Body of pancreas (tissue), 4 donors: ENCODE measurements at places on chromosomes 3 and 15. TPM values are rescaled to one million over a fixed set of nuclear protein-coding genes. Genes with fewer than 3 reads are reported as not detected.

Gene FILIP1L
- 27.8 TPM for total RNA-seq

Gene KBTBD12
- 2.0 TPM for total RNA-seq

GRCh38 chr3:120561251-120562045, 34.7 kb upstream of the NDUFB4 start:
- peaks cover 29% of the 10 kb centered on the region for H3K4me1 ChIP-seq
- no peak overlapping the region for H3K4me3 ChIP-seq
- no peak overlapping the region for H3K27ac ChIP-seq
- H3K36me3 ChIP-seq: no peaks in the 10 kb centered on the region
- H3K27me3 ChIP-seq: no peaks in the 10 kb centered on the region
- DNase-seq: peak; percentile 76

DNA sequence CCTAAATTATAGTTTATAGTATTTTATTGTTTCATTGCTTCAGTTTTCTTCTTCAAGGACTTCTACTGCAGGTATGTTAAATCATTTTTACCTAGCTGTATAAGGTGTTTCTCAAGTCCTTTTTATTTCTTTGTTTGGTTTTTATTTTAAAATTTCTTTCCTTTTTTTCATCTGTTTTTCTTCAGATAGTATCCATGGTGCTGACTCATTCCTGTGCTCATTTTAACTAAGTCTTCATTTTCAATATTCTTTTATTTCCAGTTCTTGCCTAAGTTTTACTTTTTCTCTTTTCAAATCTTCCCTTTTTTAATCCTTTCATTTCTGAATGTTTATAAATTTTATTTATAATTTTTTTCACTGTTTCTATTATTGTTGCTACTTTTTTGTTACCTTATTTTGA, 42.3 kb upstream of the STIMATE start:
- H3K4me1 ChIP-seq: no peaks in the 10 kb centered on the region
- DNase-seq: no peak
- H3K36me3 ChIP-seq: peaks cover 1% of the 10 kb centered on the region
- H3K27ac ChIP-seq: no peak overlapping the region

DNA sequence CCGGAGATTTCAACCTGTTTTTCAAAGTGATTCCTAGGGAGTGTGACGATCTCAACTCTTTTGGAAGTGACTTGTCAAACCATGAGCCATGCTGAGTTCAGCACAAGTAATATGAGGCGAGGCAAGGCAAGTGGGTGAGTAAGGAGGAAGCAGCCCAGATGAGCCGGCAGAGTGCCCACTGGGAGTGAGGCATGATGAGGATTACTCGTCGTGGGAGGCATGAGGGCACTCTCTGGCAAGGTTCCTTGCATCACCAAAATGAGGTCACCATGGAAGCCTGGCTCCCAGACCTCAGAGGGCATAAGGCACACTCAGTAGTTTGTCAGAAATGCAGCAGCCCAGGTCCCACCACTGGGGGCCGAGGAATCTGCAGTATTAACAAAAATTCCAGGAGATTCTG, 636.1 kb downstream of the MAGI1 start:
- no peaks in the 10 kb centered on the region for H3K4me1 ChIP-seq
- H3K27me3 ChIP-seq: no peaks in the 10 kb centered on the region
- H3K36me3 ChIP-seq: no peaks in the 10 kb centered on the region
- no peak overlapping the region for H3K4me3 ChIP-seq
- no peak overlapping the region for H3K27ac ChIP-seq
